ENCODE measurements at places on chromosomes 12 and 14.

DNA sequence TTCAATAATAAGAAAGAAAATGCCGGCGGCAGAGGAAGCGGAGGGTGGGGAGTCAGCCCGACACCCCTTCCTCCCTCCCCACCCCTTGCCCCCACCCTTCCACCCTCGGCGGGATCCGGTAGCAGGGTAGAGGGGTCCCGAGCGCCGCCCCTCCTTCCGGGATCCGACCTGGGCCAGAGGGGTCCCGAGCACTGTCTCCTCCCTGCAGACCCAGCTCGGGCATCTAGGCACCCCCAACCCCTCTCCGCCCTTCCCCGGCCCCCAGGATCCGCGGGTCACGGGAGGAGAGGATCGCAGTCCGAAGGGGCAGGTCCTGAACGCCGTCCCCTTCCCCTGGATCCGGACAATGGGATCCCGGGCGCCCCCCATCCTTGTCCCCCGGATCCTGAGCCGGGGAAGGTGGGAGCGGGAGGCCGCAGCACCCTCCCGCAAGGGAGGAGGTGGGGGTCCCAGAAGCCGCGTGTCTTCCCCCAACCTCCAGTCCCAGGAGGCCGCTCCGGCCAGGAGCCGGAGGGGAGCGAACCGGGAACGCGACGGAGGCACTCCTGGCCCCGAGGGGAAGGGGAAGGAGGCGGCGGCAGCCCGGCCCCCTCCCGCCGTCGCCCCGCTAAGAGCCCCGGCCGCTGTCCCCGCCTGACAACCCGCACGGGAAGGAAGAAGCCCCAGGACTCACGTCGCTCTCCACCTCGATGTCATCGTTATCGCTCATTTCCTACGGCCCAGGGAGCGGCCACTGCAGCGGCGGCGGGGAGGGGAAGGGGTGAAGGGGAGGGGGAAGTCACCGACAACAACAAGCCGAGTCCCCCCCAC is 481 bp downstream of the MAX start:
- DNase-seq: no peak

GRCh38 chr12:31817120-31817519 is 88.3 kb upstream of the AMN1 start:
- no peak for DNase-seq

DNA sequence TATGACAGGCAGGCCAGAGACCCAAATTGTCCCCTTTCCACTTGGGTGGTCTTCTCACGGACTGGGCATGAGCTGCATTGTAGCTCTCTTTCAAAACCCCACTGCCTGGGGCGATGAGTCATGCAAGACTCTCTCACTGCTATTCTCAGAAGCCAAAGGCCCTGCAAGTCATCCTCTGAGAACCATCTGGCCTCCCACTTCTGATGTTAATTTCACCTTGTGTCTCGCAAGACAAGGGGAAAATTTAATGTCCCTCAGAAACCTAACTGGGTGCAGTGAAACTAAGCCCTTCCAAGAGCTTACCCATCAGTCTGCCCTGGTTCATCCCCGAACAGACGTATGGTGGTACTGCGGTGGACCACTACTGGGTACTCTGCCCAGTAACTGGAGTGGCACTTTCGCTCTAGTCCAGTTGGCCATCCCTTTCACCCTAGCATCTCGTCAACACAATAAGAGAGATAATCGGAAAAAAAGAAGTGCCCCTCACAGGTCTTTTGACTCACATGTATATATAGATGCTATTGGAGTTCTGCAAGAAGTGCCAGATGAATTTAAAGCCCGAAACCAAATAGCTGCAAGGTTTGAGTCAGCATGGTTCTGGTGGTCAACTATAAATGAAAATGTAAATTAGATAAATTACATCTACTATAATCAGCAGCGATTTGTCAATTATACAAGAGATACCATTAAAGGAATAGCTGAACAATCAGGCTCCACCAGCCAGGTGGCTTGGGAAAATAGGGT is 31.3 kb upstream of the LALBA start:
- no peak for DNase-seq

- no peak for DNase-seq
Observed at GRCh38 chr14:94103554-94104150, 6.9 kb upstream of the IFI27 start.

- DNase-seq: no peak
Observed at GRCh38 chr12:31312431-31312830, 13.5 kb downstream of the SINHCAF start.

DNA sequence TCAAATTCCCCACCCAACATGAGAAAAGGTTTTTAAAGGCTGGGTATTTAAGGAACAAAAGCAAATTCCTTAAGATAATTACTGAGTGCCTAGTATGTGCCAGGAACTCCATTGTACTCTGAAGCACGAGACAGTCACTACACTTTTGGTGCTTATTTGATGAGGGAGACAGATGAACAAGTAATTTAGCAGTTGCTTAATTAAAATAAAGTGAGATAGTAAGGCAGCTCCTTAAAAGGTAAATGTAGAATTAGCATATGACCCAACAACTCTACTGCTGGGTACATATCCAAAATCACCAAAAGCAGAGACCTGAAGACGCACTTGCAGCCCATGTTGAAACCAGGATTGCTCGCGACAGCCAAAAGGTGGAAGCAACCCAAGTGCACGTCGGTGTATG is 21.3 kb downstream of the POLE start:
- no peak for DNase-seq

DNA sequence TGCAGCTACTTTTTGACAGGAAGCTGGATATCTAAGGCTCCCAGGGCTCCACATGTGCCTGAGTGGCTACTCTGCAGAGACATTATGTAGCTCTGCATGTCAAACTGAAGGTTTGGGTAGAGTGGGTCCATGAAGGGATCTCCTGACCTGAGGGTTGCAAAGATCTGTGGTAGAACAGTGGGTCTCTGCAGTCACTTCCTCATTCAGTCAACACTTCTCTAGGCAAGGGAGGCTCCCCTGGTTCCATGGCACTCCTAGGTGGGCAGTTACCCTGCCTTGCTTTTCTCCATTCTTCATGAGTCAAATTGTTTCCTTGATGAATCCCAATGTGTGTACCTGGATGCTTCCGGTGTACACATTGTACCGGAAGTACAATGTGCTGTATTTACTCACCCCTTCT is 57.4 kb downstream of the CMAS start:
- DNase-seq: no peak

DNA sequence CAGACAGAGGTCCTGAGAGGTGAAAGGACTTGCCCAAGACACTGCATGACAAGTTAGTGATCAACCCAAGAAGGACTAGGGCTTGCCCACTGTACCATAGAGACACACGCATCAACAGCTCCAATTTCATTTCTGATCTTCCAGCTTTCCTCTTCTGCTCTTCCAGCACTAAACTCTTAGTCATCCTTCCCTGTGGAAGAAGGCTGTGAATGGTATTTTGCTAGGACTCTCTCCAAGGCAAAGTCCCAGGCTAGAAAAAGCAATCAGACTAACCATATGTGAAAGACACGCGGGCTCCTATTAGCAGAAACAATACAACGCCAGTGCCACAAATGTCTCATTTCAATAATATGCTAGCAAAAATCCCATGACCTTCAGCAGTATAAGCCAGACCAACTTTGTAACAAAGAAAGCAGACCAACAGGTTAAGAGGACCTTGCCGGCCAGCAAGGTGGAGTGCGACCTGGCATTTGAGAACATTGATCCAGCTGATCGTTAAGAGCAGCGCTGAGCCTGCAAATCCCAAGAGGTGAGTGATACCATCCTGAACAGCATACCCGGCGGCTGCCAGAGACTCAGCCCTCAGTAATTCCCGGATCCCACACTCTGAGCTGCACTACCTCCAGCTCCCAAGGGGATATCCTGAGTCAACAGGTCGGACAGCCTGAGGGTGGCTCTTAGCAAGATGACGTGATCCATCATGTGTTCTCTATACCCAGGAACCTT is 132.5 kb downstream of the FOXN3 start:
- DNase-seq: peak; percentile 30

- DNase-seq: no peak
Observed at GRCh38 chr12:51386351-51386750, 4.9 kb downstream of the GALNT6 start.

GRCh38 chr12:45409966-45410365 is 194.1 kb downstream of the ANO6 start:
- DNase-seq: no peak

DNA sequence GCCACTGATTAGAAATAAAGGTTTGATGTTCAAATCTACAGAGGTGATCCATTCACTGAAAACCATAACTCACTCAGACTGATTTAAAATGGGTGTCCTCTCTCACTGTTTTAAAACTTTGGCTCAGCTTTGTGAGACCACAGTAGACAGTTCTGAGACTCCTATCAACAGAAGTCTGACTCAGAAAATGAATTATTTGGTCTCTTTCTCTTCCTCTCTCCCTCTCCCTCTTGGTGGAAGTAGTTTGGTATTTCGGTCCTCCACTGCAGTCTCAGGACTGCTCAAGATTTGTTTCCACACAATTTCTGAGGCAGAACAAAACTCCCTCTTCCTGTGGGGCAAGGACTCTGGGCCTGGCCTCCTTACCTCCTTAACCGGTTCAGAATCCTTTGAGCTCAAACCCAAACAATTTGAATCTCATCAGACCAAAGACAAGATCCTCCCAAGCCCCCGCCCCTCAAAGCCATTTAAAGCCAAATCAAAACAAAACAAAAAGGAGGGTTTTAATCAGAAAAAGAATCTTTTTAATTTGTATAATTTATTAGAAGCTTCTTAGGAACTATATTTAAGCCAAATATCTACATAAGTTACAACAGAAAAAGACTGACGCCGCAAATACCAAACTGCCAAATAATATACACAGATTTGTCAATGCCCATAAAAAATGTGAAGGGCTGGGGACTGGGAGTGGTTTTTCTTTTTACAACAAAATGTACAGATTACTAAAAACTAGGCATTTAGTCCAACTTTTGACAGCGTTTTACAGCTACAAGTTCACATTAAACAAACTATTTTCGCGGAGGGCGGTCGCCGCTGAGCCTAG is 3.9 kb downstream of the NKX2-1 start:
- DNase-seq: no peak

DNA sequence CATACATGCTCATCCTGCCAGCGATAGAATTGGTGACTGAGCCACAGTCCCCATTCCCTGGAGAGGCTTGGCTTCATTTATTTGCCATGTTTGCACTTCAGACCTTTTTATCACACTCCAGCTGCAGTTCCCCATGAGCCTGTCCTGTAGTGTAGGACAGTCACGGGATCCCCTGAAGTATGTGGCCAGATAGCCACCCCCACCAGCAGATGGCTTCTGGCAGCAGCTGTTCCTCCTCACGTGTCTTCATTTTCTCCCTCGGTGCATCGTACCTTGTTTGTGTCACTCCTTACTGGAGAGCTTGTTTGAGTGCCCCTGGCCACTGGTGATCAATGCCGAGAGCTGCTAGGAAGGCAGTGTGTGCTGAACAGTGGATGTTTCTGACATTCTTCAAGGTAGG is 40.2 kb downstream of the UBE3B start:
- peak; percentile 99 for DNase-seq

DNA sequence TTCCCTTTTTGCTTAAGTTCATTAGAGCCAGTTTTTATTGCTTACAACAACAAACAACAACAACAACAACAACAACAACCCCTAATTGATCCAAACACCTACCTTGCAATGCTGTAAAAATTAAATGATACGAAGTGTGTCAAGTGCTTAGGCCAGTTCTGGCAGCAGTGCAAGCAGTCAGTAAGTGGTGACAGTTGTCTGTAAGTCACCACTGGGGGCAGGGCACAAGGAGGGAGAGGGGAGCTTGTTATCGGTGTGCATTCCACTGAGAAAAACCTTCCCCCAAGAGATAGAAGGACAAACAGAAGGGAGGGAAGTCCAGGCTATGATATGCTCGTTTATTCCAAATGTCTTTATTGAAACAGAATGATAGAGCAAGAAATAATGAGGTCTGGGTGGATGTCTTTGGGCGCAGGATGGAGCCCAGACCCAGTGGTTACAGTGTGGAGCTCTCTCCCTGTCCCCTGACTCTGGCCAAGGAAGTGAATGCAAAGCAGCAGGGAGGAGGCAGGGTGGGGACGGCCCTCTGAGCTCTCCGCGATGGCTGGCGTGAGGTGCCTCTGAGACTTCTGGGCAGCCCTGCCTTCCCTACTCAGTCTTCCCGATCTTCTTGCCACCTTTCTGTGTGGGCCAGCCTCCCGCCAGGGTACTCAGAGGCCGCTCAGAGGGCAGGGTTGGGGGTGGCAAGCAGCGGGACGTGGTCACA is 6.5 kb downstream of the SLC22A17 start:
- no peak for DNase-seq

GRCh38 chr14:54864526-54864925 is 38.1 kb downstream of the GCH1 start:
- DNase-seq: no peak

- no peak for DNase-seq
Observed at GRCh38 chr14:103273745-103274615, 60.1 kb upstream of the EIF5 start.

- DNase-seq: no peak
Observed at GRCh38 chr12:12982331-12982730, 17.7 kb downstream of the HEBP1 start.

GRCh38 chr14:51395361-51395849 is 155.4 kb downstream of the TMX1 start:
- no peak for DNase-seq

GRCh38 chr12:6827982-6828780 is at the start of gene P3H3:
TSS of gene P3H3 (plus strand) at chr12:6828407. CDS start at chr12:6828441, 34 bp downstream.
- no peak for DNase-seq

DNA sequence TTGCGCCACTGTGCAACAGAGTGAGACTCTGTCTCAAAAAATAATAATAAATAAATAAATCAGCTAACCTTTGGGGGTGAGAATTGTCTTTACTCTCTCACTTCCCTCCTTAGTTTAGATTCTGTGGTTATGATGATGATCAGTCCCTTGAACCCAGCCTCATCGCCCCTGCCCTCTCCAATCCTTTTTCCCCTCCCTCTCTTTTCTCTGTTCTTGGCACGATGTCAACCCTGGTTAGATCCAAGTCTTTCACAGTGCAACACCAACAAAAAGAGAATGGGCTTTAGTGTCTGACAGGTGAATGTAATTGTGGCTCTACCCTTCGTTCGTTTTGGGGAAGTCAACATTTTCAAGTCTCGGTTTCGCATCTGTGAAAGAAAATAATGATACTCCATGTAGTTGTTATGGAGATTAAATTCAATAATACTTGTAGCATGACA is 59.0 kb downstream of the NTN4 start:
- DNase-seq: no peak

GRCh38 chr14:67357969-67358354 is 1.6 kb downstream of the ATP6V1D start:
- DNase-seq: no peak

DNA sequence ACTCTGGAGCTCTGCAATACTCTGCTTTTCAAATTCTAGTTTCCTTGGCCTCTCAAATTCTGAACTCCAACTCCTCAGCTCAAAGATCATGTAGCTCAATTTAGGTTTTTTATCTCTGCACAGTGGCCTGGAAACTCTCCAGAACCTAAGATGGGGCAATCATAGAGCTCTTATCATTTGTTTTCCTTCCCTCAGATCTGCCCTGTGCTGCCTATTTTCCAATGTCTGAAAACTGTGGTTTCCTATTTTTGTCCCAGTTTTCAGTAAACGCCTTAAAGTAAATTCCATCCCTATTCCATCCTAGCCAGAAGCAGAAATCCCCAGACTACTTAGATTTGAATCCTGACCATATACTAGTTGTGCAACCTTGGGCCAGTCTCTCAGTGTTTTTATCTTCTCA is 73.2 kb downstream of the CEP83 start:
- DNase-seq: no peak

All from NCI-H187 treated with DMSO at 0.1 percent for 48 hours (cell line).